Posterior vena cava (tissue), 2 donors: ENCODE measurements at places on chromosomes 6 and 20. TPM values are rescaled to one million over a fixed set of nuclear protein-coding genes. Genes with fewer than 3 reads are reported as not detected.
A peak's percentile ranks its signal among the peaks of the same experiment; 100 is the strongest.

DNA sequence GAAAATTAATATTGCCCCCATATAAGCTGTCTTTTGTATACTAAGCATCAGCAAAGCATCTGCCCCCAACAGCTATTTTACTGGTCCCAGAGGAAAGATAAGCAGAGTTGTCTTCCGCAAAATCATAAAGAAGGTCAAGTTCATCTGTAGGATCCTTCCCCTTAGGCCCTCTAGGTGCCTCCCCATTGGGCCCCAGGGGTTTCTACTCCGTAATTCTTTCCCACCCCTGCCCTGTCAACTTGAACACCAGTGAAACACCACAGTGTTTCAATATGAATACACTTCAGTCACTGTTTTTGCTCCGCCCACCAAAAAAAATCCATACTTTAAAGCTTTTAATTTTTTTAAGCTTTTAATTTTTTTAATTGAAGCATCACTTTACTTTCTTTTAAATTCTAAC lies 159.2 kb downstream of the ATXN1 start:
- no peak for DNase-seq

DNA sequence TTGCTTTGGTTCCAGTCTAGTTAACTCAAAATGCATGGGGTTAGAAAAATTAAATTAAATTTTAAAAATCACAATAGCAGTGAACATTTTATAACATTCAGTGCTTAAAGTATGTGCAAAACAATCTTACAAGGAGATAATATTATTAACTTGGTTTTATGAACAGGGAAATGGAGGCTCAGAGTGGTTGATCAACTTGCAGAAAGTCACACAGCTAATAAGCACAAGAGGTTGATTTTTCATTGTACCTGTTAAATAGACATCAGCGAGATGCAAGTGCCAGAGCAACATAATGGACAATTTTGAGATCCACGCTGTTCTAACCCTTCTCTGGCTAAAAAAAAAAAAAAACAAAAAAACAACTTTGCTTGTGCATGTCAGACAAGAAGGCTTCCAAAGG lies 219.8 kb downstream of the TSHZ2 start:
- no peak for DNase-seq

- DNase-seq, result no peak
Observed at GRCh38 chr6:100462706-100463629, 1.8 kb downstream of the SIM1 start.

- DNase-seq, result no peak
Observed at GRCh38 chr20:34744847-34745246, 40.7 kb downstream of the TP53INP2 start.

- DNase-seq, result no peak
Observed at GRCh38 chr6:24990236-24990845, 54.6 kb upstream of the RIPOR2 start.

GRCh38 chr20:325889-326644 lies 715 bp downstream of the SOX12 start:
- DNase-seq, result peak; percentile 90

- no peak for DNase-seq
Observed at GRCh38 chr20:13428684-13429083, 207.6 kb downstream of the ISM1 start.

DNA sequence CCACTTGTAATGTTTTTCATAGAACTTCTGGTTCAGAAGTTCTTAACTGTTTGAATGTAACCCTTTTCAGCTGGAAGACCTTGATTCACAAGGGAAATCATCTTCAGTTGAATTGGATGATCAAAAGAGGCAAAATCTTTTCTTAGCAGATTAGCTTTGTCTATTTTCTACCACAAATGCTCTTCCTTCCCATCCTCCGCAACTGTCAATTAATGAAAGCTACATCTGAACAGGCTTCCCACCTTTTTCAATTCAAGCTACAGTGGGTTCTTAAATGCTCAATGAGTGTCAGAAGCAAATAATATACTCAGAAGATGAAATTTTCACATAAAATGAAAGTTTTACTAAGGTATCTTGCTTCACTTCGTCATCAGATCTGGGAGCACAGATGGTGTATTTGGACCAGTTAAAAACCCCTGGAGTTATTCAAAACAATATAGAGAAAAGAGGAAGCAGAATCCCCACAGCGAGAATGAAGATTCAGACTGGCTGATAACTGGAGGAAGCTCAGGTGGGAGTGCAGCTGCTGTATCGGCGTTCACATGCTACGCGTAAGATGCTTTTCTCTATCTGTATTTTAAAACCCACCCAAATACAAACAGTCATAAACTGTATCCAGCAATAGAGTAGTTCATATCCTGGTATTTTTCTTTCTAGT lies 19.4 kb downstream of the QRSL1 start:
- DNase-seq, result no peak

Gene MAPK13
- 7.0 TPM for total RNA-seq

Gene MACROD2
- 25.5 TPM for total RNA-seq
